ENCODE measurements at places on chromosomes 5 and 9. TPM values are rescaled to one million over a fixed set of nuclear protein-coding genes. Genes with fewer than 3 reads are reported as not detected.

ANKRD31 gene
- total RNA-seq = 0.38 TPM

CAMLG gene
- total RNA-seq = 40.6 TPM

RLN2 gene
- 0.31 TPM for total RNA-seq

ECSCR gene
- 7.2 TPM for total RNA-seq

DNAH5 gene
- total RNA-seq = 1.0 TPM

SLC6A18 gene
- not detected for total RNA-seq

PCDHGB5 gene
- 13.2 TPM for total RNA-seq

RETREG1 gene
- 2.0 TPM for total RNA-seq

SEMA4D gene
- total RNA-seq = 27.2 TPM

STPG3 gene
- not detected for total RNA-seq
